NCI-H2081 treated with DMSO at 0.1 percent for 48 hours (cell line): ENCODE measurements at places on chromosomes 1 and 21.

GRCh38 chr1:97980530-97980929 is 59.7 kb upstream of the DPYD start:
- no peak for DNase-seq

GRCh38 chr21:19392390-19392789 is 988.8 kb upstream of the TMPRSS15 start:
- no peak for DNase-seq

DNA sequence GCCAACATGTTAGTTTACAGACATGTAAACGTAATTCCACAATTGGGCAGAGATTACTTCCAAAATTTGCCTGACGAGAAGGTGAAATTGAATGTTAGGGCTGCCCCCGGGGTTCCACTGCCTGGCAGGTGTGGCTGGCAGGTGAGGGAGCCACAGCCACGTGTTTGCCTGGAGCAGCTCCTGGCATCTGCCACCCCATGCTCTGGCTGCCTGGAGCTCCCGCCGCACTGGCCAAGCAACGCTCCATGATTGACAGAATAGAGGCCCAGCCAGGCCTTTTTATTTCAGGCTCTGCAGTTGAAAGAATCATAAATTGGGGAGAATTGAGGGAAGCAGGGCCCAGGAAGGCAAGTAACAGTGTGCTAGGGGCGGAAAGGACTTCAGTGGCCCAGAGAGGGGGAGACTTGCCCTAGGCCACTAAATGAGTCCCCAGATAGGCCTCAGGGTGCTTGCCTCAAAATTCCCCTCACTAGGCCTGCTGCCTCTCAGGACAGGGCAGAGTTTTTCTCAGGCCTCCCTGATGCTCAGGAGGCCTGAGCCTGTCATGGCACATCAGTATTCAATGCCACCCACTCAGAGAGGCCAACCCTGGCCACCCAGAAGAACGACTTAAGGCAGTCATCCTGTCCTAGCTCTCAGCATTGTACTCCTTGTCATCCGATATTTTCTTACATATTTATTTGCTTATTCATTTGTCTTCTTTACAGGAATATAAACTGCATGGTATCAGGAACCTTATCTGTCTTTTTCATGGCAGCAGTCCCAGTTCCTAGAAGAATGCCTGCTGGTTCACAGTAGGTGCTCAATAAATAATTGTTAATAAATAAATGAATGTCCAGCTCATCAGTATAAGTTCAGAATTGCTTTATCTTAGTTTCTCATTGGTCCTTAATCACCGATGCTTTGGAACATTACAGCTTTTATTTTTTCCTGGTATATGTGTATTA is 16.6 kb upstream of the S1PR1 start:
- no peak for DNase-seq

GRCh38 chr1:67832737-67833601 is at the start of gene GNG12:
Gene GNG12, minus strand, starts transcription at chr1:67833467. Its CDS starts 125,781 bp downstream, at chr1:67707686.
- no peak for DNase-seq

DNA sequence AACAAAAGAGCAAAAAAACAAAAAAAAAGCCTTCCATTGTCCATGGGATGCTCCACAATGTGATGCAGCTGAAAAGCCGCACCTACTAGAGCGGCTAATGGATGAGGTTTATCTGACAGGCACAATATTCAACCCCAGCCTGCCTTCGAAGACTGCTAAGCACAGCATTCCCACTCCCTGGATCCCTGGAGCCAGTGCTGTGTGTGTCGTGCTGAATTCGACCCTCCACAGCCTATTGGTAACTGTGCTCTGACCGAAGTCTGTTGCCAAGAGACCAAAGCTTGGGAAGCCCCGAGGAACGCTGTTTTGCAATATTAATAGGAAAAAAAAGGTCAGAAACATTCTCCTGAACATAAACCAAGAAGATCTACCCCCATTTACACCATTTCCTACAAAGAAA is 57.2 kb upstream of the PUM1 start:
- DNase-seq: no peak
